ACHN (cell line): ENCODE measurements at places on chromosomes 12 and 14.

- DNase-seq = peak; percentile 39
Observed at GRCh38 chr12:120978296-120979219, at the start of gene HNF1A. HNF1A (plus strand) TSS chr12:120978543; CDS start chr12:120978769, 226 bp downstream.

DNA sequence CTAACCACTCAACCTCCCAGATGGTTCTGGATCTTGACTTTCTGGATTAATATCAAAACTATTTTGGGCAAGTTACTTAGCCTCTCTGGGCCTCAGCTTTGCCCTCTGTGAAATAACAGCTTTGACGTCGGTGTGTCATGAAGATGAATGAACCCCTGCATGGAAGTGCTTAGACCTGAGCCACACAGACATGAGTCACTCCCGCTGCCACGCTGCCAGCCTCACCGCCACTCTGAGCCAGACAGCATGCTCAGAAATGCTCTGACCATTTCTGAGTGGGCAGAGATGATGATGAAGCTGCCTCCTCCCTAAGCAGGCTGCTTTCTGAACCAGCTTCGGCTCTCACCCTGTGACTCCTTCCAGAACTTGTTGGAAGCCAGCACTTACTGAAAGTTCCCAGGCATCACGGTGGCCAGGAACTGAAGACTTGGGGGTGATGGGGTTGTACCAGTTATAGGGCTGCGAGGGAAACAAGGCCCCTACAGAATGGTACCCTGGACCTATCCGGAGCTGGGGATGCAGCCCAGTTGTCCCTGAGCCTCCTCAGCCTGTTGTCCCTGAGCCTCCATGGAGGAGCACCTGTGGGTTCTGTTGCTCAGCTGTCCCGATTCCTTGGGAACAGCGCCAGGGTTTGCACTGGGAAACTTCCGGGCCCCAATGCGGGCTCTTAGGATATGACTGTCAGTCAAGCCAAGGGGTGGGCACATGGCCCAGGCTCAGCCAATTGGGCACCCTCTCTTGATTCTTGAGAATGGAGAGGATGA, 2.0 kb upstream of the CCDC197 start:
- peak; percentile 81 for DNase-seq

DNA sequence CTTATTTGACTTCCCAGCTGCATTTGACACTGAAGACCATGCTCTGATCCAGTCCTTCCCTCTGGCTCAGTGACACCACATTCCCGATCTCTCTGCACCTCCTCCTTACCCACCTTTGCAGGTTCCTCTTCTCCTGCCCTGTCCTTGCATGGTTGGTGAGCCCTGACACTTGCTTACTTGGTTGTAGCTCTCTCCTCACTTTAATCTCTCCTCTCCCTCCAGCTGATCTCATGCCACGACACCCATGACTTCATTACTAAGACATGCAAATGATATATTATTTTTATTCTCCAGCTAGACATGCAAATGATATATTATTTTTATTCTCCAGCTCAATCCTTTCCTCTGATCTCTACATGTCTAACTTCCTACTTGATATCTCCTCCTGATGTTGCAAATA, at the start of gene SERPINA9:
TSS of gene SERPINA9 (minus strand) at position 175 of the 400 bp plus-strand sequence. CDS start 6,357 bp downstream, outside the sequence.
- no peak for DNase-seq

GRCh38 chr14:88904864-88905263, 80.4 kb downstream of the TTC8 start:
- no peak for DNase-seq

DNA sequence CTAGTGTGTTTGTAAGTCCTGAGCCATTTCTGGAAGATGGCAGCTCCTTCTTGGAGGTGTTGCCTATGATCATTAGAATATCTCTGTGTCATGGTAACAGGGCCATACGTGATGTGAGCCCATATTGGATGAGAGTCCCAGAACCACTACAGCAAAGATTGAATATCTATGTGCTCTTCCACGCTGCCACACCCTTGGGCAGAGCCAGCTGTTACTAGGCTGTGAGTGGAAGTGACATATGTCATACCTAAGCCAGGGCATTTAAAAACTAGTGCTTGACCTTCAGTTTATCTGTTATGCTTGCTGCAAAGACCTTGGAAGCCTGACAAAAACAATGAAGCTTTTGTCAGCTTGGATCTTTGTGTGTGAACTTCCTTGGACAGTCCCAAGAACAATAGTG, 495.1 kb upstream of the CCDC196 start:
- no peak for DNase-seq

DNA sequence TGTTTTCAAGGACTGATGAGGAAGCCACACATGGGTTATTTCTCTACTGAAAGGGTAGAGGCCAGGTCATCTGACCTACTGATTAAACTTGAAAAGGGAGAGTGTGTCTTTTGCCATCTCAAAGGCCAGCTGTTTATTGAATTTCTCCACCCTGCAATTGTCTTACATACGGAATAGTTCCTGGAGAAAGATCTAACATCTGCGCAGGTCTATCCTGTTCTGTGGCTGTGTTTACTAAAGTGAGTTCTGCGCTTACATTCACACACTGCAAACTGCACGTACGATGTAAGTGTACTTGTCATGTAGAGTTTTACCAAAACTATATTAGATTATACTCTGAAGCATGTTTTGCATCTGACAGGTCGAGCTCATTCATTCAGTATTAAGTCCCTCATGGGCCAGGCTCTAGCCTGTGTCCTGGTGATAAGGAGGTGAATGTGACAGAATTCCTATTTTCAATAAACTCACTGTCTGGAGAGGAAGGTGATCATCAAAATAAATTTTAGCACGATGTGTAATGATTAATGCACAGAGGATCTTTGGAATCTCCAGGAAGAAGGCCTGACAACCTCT, 96.6 kb downstream of the PRKCH start:
- no peak for DNase-seq

GRCh38 chr12:4506430-4506829, 32.3 kb upstream of the RAD51AP1 start:
- DNase-seq = no peak

GRCh38 chr12:98821232-98821631, 176.1 kb downstream of the APAF1 start:
- no peak for DNase-seq
